Vein endothelial cell (primary cell): ENCODE measurements at places on chromosomes 5 and 9. TPM values are rescaled to one million over a fixed set of nuclear protein-coding genes. Genes with fewer than 3 reads are reported as not detected.

Gene CSF2
- 0.86 TPM in 1 of 2 replicates, not detected in the other for total RNA-seq

Gene CARD9
- total RNA-seq = 0.57 and 0.65 TPM in 2 replicates

Gene CRHBP
- total RNA-seq = 0.29 TPM in 1 of 2 replicates, not detected in the other

Gene GFI1B
- not detected in 2 replicates for total RNA-seq

Gene SPAG8
- total RNA-seq = 0.10 TPM in 1 of 2 replicates, not detected in the other

Gene PCDHGB3
- total RNA-seq = 6.5 and 8.8 TPM in 2 replicates

Gene SLC6A3
- not detected in 2 replicates for total RNA-seq

Gene SPARC
- 1,259 and 1,486 TPM in 2 replicates for total RNA-seq

Gene CD14
- 0.57 TPM in 1 of 2 replicates, not detected in the other for total RNA-seq

Gene EMB
- total RNA-seq = 0.10 and 0.33 TPM in 2 replicates

Gene STK32A
- 0.29 and 0.98 TPM in 2 replicates for total RNA-seq

Gene NRG2
- 0.33 and 0.96 TPM in 2 replicates for total RNA-seq

Gene TRUB2
- total RNA-seq = 16.7 and 24.2 TPM in 2 replicates

Gene SUB1
- total RNA-seq = 94.7 and 159 TPM in 2 replicates

Gene SUSD3
- 0.98 TPM in 1 of 2 replicates, not detected in the other for total RNA-seq

Gene LMBRD2
- total RNA-seq = 5.9 and 6.6 TPM in 2 replicates

Gene SLC46A2
- not detected in 2 replicates for total RNA-seq

Gene ABO
- 0.10 TPM in 1 of 2 replicates, not detected in the other for total RNA-seq

Gene CER1
- not detected in 2 replicates for total RNA-seq

Gene PCA3
- total RNA-seq = 0.29 and 0.33 TPM in 2 replicates

Gene TAS2R1
- not detected in 2 replicates for total RNA-seq

Gene PCDHA11
- total RNA-seq = under 0.01 and 0.10 TPM in 2 replicates

Gene IFNB1
- not detected in 2 replicates for total RNA-seq

Gene FOXD4
- under 0.01 and 0.19 TPM in 2 replicates for total RNA-seq

Gene TSLP
- total RNA-seq = not detected in 2 replicates

Gene INSL6
- not detected in 2 replicates for total RNA-seq

Gene GLRX
- 12.4 and 21.3 TPM in 2 replicates for total RNA-seq

Gene ZNF658
- total RNA-seq = 5.5 and 5.6 TPM in 2 replicates

Gene ATP6V0E1
- 162 and 172 TPM in 2 replicates for total RNA-seq

Gene FAM221B
- total RNA-seq = not detected in 2 replicates

Gene GPR21
- total RNA-seq = 1.3 TPM in 2 replicates

Gene SCAI
- 8.5 and 9.4 TPM in 2 replicates for total RNA-seq

Gene ASPN
- not detected in 2 replicates for total RNA-seq

Gene CTXN3
- not detected in 2 replicates for total RNA-seq

Gene CDC23
- total RNA-seq = 34.0 and 39.6 TPM in 2 replicates

Gene SLC6A18
- total RNA-seq = not detected in 2 replicates

Gene CCDC171
- 0.98 and 1.1 TPM in 2 replicates for total RNA-seq

Gene PKD2L2
- total RNA-seq = 0.10 TPM in 1 of 2 replicates, not detected in the other

Gene FRRS1L
- total RNA-seq = not detected in 2 replicates

Gene STKLD1
- total RNA-seq = 0.33 and 1.6 TPM in 2 replicates

Gene SPEF2
- total RNA-seq = 0.98 and 1.3 TPM in 2 replicates

Gene NR5A1
- total RNA-seq = not detected in 2 replicates

Gene PCDHB11
- total RNA-seq = 0.57 and 0.65 TPM in 2 replicates

Gene MCIDAS
- not detected in 2 replicates for total RNA-seq

Gene QRFP
- not detected in 2 replicates for total RNA-seq

Gene NEUROG1
- not detected in 2 replicates for total RNA-seq

Gene ZDHHC11
- total RNA-seq = 0.33 and 0.67 TPM in 2 replicates

Gene LRRC19
- total RNA-seq = not detected in 2 replicates
